ENCODE measurements at places on chromosomes 13 and 19.

- peaks cover 11% of the 10 kb centered on the region for H3K27me3 ChIP-seq
- no peaks in the 10 kb centered on the region for H3K4me1 ChIP-seq
- H3K4me3 ChIP-seq = no peak overlapping the region
- peaks cover 3% of the 10 kb centered on the region for H3K36me3 ChIP-seq
- no peak for DNase-seq
These were observed 36.6 kb upstream of the SLAIN1 start for GRCh38 chr13:77660841-77661250.

- H3K27ac ChIP-seq = no peak overlapping the region
- no peaks in the 10 kb centered on the region for H3K36me3 ChIP-seq
- H3K27me3 ChIP-seq = no peaks in the 10 kb centered on the region
- no peak for DNase-seq
- H3K4me1 ChIP-seq = no peaks in the 10 kb centered on the region
- no peak overlapping the region for H3K4me3 ChIP-seq
These were observed 341.4 kb downstream of the PCDH9 start for GRCh38 chr13:66888698-66889097.

DNA sequence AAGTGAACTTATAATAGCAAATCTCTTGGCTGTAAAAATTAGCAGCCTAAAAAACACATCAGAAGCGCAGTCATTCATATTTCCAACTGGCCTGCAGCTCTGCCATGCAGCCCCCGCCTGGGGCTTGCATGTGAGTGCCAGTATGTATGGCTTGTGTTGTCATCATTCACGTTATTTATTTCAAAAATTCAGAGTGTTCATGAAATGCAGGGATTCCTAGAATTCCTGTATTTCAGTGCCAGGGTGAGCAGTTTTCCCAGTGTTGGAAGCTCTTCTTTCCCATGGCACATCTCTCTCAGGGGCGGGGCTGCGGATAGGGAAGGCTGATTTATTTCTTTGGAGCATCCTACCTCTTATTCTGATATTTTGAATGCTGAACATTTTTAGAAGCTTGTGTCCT, 234.6 kb downstream of the FGF9 start:
- no peak overlapping the region for H3K4me3 ChIP-seq
- no peaks in the 10 kb centered on the region for H3K36me3 ChIP-seq
- H3K4me1 ChIP-seq = peaks cover 3% of the 10 kb centered on the region
- peaks cover 14% of the 10 kb centered on the region for H3K27me3 ChIP-seq
- H3K27ac ChIP-seq = no peak overlapping the region

GRCh38 chr19:15200553-15201364, at the start of gene NOTCH3:
NOTCH3 (minus strand) TSS chr19:15200995; CDS start chr19:15200905, 90 bp downstream.
- no peak for DNase-seq
- peak within 1 kb of the TSS; percentile 44 for H3K4me3 ChIP-seq
- H3K27ac ChIP-seq = no peak within 1 kb of the TSS
- no peaks in the 10 kb centered on the region for H3K36me3 ChIP-seq
- peaks cover 10% of the 10 kb centered on the region for H3K4me1 ChIP-seq

GRCh38 chr13:110626521-110626920, 11.2 kb downstream of the NAXD start:
- no peak overlapping the region for H3K4me3 ChIP-seq
- H3K4me1 ChIP-seq = peaks cover 61% of the 10 kb centered on the region
- DNase-seq = no peak
- H3K36me3 ChIP-seq = peaks cover 38% of the 10 kb centered on the region

DNA sequence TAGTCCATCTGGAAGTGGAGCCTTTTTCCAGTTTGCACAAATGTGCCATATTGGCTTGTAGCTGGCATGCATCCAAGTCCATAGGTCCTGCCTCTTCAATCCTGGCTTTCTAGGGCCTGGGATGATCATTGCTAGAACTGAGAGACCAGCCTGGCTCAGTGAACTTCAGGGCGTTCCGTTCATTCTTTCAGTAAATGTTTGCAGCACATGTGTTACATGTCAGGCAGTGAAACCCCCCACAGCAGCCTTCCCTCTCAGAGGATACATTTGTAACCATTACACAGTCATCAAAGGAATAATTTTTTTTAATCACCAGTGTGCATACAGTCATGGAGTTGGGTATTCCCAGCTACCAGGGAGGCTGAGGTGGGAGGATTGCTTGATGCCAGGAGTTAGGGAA, 9.7 kb downstream of the FUT2 start:
- H3K36me3 ChIP-seq = peaks cover 4% of the 10 kb centered on the region
- no peak overlapping the region for H3K4me3 ChIP-seq
- H3K27me3 ChIP-seq = no peaks in the 10 kb centered on the region
- no peak for DNase-seq
- no peak overlapping the region for H3K27ac ChIP-seq

DNA sequence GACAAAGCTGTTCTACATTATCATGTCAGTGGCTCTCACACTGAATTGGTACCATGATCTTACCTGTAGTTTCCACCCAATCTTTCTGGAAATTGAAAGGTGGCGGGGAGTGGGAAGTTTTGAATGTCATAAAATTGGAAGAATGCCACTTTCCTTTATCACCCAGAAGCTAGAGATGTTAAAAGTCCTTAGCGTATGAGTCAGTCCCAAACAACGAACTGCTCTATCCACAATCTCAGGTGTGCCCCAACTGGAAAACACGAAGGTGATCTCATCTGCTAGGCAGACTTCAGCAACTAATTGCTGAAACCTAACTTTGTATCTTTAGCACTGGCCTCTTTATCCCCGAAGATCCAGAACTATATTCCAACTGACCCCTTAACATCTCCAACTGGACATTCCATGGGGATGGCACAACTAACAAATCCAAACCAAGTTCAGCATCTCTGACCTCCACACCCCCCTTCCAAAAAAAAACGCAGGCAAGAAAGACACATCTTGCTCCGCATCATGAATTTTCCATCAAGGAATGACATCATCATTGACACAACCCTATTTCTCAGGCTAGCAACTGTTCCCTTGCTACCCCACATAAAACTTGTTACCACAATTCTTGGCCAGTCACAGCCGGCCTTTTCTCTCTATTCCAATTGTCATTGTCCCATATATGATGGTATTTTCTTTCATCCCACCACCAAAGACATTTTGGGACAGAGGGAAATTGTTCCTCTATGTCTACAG, 175.4 kb downstream of the KLF12 start:
- no peaks in the 10 kb centered on the region for H3K36me3 ChIP-seq
- no peak overlapping the region for H3K4me3 ChIP-seq
- no peak for DNase-seq
- no peaks in the 10 kb centered on the region for H3K27me3 ChIP-seq
- H3K27ac ChIP-seq = no peak overlapping the region
- H3K4me1 ChIP-seq = peaks cover 16% of the 10 kb centered on the region

DNA sequence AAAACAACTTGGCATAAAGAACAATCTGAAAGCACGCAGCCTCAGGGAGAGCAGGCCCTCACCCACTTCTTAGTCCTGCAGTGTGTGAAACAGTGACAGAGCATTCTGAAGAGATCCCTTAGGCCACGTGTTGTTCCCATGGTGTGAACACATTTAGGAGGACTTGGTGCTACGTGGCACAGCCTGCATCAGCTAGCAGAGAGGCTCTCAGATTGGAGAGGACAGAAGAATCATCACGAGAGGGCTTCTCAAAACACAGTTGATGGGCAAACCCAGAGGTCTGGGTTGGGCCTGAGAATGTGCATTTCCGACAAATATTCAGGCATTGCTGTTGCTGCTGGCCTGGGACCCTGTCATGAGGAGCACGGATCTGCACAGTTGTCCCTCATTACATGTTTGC, 26.1 kb upstream of the TFDP1 start:
- H3K27ac ChIP-seq = no peak overlapping the region
- no peak overlapping the region for H3K4me3 ChIP-seq
- no peaks in the 10 kb centered on the region for H3K27me3 ChIP-seq
- H3K4me1 ChIP-seq = peaks cover 3% of the 10 kb centered on the region

DNA sequence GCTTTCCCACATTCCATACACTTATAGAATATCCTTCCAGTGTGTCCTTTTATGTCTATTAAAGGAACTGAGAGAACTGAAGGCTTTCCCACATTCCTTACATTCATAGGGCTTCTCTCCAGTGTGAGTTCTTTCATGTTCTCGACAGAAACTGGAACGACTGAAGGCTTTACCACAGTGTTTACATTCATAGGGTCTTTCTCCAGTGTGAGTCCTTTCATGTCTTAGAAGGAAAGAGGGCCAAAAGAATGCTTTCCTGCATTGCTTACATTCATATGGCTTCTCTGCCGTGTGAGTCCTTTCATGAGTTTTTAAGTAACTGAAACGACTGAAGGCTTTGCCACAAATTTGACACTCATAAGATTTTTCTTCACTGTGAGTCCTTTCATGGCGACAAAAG, 22.3 kb downstream of the ZNF44 start:
- peaks cover 63% of the 10 kb centered on the region for H3K36me3 ChIP-seq
- H3K27me3 ChIP-seq = no peaks in the 10 kb centered on the region
- H3K4me3 ChIP-seq = no peak overlapping the region
- no peak overlapping the region for H3K27ac ChIP-seq
- no peaks in the 10 kb centered on the region for H3K4me1 ChIP-seq

DNA sequence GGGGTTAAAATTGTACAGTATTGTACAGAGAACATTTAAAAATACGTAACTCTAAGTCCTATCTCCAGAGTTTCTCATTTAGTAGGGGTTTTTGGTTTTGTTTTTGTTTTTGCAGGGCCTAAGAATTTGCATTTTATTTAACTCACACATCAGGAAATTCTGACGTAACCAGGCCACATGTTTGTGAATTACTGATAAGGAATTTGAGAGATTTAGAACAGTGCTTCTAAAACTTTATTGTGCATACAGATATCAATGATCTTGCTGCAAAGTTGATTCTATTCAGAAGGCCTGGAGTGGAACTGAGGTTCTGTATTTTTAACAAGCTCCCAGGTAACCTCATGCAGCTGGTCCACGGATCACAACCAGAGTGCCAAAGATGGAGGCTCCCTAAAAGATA, 49.3 kb downstream of the LIG4 start:
- no peak overlapping the region for H3K27ac ChIP-seq
- no peaks in the 10 kb centered on the region for H3K36me3 ChIP-seq
- H3K27me3 ChIP-seq = peaks cover 38% of the 10 kb centered on the region
- H3K4me1 ChIP-seq = peaks cover 1% of the 10 kb centered on the region
- no peak overlapping the region for H3K4me3 ChIP-seq
- no peak for DNase-seq

DNA sequence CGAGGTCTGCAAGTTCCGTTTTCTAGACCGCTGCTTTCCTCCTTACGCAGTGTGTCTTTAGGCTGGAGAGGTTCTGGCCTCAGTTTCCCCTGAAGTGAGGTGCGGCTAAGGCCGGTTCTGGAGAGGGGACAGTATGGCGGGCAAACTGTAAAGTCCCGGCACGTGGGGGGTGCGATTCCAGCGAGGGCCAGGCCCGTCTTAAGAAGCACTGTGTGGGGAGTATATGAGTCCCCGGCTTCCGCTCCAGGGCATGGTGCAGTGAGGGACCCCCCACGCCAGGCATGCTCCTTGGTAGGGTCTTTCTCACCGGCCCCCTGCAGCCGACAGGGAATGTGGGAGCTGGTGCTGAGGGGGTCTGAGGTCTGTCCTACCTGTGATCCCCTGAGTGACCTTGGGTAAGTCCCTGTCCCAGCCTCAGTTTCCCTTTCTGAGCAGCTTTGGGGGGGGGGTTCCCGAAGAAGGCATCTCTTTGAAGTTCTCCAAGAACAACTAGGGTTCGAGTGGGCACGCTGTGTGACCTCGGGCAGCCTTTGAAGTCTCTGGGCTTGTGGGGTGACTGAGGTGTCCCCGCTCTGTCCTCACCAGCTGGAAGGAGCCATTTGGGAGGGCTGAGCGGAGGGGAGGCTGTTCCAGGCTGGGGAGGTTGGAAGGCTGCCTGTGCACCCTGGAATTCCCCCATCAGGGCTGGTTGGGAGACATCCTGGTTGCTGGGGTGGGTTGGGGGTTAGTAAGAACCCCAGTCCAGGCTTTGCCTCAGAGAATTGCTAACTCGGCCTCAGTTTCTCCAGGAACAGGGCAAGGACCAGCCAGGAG, 1.5 kb downstream of the NFIC start:
- H3K4me3 ChIP-seq = peak overlapping the region; percentile 68
- peaks cover 23% of the 10 kb centered on the region for H3K4me1 ChIP-seq
- DNase-seq = no peak
- H3K27ac ChIP-seq = no peak overlapping the region
- H3K36me3 ChIP-seq = peaks cover 9% of the 10 kb centered on the region
- no peaks in the 10 kb centered on the region for H3K27me3 ChIP-seq

DNA sequence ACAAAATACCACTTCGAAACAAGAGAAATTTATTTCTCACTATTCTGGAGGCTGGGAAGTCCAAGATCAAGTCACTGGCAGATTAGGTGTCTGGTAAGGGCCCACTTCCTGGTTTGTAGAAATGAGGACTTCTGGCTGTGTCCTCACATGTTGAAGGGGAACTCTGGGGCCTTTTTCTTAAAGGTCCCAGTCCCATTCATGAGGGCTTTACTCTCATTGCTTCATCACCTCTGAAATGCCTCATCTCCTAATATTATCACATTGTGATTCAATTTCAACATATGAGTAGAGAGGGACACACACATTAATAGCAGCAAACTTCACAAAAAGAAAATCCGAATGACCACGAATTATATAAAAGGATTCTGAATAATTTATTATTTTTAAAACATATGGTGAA, 21.6 kb upstream of the SIGLEC14 start:
- H3K36me3 ChIP-seq = no peaks in the 10 kb centered on the region
- H3K4me3 ChIP-seq = no peak overlapping the region
- no peak overlapping the region for H3K27ac ChIP-seq
- no peaks in the 10 kb centered on the region for H3K4me1 ChIP-seq

- H3K4me3 ChIP-seq = no peak overlapping the region
- no peaks in the 10 kb centered on the region for H3K4me1 ChIP-seq
- no peak for DNase-seq
- H3K36me3 ChIP-seq = no peaks in the 10 kb centered on the region
- no peak overlapping the region for H3K27ac ChIP-seq
- H3K27me3 ChIP-seq = no peaks in the 10 kb centered on the region
These were observed 331.6 kb downstream of the DLEU7 start for GRCh38 chr13:50511877-50512341.

- H3K27me3 ChIP-seq = peaks cover 22% of the 10 kb centered on the region
- peaks cover 7% of the 10 kb centered on the region for H3K36me3 ChIP-seq
- H3K4me1 ChIP-seq = peaks cover 5% of the 10 kb centered on the region
- peak overlapping the region; percentile 74 for H3K4me3 ChIP-seq
These were observed 1.2 kb downstream of the ADAMTSL5 start for GRCh38 chr19:1511318-1512317.

DNA sequence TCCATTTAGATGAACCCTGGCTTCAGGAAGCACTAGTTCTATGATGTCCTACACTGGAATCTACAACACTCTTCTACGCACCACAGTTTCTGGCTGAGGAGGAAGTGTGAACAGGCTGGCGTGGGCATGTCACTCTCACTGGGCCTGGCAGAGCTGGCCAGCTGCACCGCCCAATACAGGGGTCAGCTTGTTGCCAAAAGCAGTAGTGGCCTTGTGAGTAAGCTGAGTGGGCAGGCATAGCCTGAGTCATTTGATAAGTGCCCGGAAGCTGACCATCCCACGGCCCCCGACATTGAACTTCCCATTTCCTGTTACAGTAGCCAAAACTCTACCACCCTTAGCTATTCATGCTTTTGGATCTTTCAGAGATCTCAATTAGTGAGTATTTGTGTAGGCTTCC, 240.9 kb upstream of the SERP2 start:
- no peak overlapping the region for H3K4me3 ChIP-seq
- peaks cover 44% of the 10 kb centered on the region for H3K27me3 ChIP-seq
- DNase-seq = no peak
- H3K36me3 ChIP-seq = no peaks in the 10 kb centered on the region
- H3K4me1 ChIP-seq = no peaks in the 10 kb centered on the region
